NCI-H1092 treated with DMSO at 0.1 percent for 48 hours (cell line): ENCODE measurements at places on chromosomes 2 and 18.
A peak's percentile ranks its signal among the peaks of the same experiment; 100 is the strongest.

- no peak for DNase-seq
These were observed 896 bp upstream of the SLC8A1 start for GRCh38 chr2:40452786-40453185.

GRCh38 chr2:180559771-180560170 lies 420.6 kb upstream of the UBE2E3 start:
- no peak for DNase-seq

GRCh38 chr18:22564036-22564435 lies 146.3 kb upstream of the CTAGE1 start:
- DNase-seq: no peak

GRCh38 chr2:81436256-81436655 lies 1131.7 kb upstream of the LRRTM1 start:
- DNase-seq: no peak

DNA sequence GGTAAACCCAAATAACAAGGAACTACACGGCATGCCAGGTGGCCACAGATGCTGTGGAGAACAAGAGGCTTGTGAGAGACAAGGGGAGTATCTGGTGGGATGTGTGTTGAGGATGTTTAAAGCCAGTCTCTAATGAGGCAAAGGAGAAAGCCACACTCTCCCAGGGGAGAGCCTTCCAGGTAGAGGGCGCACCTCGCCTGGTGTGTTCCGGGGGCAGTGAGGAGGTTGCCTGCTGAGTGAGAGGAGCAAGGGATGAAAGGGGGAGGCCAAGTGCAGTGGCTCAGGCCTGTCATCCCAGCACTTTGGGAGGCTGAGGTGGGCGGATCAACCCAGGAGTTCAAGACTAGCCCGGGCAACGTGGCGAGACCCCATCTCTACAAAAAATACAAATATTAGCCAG lies 16.2 kb downstream of the SAG start:
- no peak for DNase-seq

DNA sequence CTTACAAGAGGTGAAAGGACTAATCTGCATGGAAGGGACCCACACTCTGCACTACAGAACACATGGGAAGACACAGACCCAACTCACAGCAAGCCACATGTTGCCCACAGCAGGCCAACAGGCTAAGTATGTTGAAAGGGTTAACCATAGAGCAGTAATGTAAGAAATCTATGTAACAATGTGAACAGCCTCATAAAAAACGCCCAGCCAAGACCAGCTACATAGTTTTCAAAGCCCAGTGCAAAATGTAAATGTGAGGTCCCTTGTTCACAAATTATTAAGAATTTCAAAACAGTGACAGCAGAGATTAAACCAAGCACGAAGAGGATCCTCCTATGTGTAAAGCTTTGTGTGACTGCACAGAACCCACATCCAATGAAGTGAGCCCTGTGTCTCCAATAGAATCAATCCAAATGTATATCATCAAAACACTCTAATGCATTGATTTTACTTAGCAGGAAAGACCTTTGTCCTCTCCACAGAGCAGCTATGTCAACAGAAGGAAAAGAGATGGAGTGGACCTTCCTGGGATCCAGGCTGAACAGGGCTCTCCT lies 210.1 kb downstream of the AGPS start:
- no peak for DNase-seq

GRCh38 chr2:154484338-154485099 lies 214.0 kb upstream of the KCNJ3 start:
- peak; percentile 26 for DNase-seq

- DNase-seq: peak; percentile 94
These were observed 1.0 kb upstream of the B4GALT6 start for GRCh38 chr18:31685097-31686082.

DNA sequence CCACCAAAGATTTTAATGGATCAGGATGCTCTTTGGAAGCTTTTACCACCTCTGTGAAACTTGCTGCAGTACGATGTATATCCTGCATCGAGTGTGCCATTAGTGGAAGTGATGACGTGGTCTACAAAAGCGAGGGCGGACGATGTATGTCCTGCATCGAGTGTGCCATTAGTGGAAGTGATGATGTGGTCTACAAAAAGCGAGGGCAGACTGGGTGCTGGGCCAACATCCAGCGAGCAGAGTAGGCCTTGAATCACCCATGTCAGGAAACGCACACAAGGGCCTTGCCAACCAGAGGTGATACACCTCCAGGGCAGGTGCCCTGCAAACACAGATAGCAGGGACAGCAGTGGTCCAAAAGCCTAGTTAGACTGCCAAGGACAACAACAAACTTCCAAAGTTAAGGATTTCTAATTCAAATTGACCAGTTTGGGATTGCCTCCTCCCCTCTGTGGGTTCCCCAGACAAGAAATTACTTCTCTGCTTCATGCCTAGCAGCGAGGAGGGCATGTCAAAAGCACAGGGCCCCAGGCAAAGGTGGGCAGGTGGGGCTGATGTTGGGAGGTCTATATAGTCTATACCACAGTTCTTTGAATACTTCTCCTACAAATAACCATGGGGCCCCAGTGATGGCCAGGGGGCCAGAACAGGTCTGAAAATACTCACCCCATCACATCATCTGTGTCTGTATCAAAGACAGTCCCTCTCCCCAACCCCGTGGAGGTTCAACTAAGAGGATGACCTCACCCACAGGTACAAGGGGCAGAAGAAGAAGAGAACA lies 70.2 kb downstream of the ADD2 start:
- DNase-seq: no peak

- DNase-seq: no peak
These were observed 2.2 kb upstream of the CAD start for GRCh38 chr2:27214941-27215340.

DNA sequence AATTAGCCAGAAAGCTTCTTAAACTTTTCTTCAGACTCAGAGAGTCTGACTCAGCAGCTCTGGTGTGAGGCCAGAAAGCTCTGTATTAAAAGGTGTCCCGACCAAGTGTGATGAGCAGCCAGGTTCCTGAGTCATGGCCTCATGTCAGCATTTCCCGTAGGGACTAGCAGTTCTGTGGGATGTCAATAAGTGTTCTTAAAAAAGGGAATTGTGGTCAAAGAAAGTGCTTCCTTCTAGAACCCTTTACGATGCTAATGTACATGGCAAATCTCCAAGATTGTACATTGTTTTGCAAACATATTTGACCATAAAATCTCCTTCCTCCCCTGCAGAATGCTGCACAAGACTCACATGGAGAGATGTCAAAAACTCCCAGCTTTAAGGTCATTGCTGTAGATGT lies 80.1 kb downstream of the PLA2R1 start:
- DNase-seq: no peak

DNA sequence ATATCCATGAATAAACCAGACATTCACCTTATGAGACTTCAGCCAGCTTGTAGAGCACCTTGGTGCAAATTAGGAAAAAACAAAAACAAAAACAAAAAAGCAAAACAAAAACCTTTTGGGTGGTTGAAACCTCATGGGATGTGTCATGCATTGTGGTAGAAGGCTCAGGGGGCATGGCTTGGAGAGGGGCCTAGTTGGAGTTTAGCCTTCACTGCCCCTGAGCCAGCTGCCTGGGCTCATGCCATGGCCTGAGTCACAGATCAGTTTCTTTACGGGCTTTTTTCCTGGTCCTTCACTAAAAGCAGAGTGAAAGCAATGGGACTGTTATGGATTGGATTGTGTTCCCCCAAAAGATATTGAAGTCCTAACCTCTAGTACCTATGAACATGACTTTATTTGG lies 22.0 kb upstream of the DAPL1 start:
- DNase-seq: no peak

- no peak for DNase-seq
These were observed 134.8 kb downstream of the CMPK2 start for GRCh38 chr2:6730649-6731532.

- DNase-seq: no peak
These were observed 233.8 kb upstream of the NOL4 start for GRCh38 chr18:34458410-34458977.

DNA sequence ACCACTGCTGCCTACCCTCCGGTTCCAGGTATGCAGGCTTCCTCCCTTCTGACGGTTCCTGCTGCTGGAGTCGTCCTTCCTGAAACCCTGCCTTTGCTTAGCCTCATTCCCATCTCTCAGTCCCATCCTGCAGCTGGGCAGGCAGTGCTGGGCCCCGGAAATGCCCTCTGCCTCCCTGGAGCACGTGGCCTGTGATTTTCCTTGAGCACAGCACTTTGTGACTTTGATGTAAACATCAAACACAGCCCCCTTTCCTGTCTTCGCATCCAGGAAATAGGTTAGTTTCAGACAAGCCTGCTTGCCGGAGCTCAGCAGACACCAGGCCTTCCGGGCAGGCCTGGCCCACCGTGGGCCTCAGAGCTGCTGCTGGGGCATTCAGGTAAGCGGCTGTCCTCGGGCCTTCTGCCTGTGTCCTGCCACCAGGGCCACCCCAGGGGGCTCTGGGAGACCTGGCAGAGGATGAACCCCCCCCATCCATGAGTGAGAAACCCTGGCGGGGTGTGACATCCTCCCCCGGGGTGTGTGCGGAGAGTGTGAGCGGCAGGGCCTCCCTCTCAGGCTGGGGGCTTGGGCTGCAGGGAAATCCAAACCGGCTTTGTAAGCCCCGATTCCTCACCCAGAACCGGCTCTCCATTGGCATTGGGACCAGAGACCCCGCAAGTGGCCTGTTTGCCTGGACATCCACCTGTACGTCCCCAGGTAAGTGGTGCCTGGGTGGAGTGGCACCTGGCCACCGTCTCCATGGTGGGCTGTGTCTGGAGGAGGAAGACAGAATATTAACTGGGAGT lies at the start of gene ZAP70:
Gene ZAP70, plus strand, starts transcription at position 281 of the 788 bp plus-strand sequence. CDS start 10,461 bp downstream, outside the sequence.
- no peak for DNase-seq

DNA sequence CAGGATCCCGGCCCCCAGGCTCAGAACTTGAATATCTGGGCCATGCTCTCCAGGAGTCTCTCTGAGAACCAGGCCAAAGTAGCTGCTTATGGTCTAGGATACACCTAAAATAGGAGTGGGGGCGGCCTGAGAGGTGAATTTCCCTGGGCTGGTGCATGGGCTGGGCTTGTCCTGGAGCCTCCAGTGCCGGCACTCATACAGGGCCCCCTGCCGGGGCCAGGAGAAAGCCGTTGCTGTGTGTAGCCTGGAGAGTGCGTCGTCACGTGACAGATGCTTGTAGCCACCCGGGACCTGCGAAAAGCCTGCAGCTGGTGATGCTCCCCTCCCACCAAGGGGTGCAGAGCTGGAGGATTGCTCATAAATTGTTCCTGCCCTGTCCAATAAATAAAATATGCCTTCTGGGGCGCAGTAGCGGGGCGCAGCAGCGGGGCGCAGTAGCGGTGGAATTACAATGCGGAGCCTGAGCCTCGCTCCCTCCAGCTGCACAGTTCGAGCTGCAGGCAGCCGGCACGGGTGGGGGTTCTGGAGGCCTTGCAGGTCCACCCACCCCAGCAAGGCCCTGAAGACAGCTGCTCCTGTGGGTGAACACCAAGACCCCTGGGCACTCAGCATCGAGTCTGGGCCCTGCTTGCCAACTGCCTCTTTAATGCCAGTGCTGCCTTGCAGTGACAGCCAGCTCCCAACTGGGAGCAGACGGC lies 289.9 kb downstream of the NDUFA10 start:
- peak; percentile 52 for DNase-seq

GRCh38 chr2:224155371-224155770 lies 116.3 kb upstream of the SERPINE2 start:
- DNase-seq: no peak

DNA sequence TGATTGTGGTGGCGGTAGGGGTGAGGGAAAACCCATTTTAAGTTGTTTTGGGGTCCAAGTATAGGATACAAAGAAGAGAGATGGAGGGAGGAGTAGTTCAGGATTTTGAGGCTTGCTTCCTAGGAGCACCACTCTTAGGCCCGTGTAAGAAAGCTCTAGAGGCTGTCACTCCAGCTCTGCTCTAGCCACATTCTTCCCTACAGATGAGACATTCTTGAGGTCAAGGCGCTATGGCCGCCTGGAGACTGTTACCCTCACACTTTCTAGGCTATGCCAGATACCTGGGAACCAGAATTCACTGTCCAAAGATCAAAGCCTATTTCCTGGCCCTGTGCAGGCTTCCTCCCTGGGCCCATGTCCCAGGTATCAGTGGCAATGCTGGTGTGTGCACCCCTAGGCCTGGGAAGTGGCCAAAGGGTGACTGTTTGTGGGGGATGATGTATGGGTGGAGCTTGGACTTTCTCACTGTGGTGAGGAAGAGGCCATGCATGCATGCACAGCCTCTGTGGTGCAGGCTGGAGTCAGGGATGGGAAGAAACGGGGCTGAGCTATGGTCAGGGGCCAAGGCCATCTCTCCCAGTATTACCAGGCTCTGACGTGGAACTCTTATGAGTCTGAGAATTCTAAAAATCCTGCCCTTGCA lies 7.0 kb upstream of the TTL start:
- DNase-seq: no peak

DNA sequence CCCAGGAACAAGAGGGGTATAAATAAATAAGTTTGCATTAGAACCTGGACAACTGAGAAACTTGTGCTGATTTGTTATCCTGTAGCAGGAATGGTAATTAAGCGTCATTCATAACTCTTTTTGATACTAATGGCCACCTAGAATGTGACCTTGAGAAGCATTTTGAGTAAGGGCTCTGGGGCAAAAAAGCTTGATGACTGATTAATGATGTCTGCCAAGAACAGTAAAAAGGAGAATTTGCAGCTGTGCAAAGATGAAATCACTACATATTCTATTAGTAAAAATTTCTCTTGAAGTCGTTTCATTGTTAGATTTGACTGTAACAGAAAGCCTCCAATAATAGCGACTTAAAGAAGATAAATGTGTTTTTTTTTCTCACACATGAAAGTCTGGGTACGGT lies 157.7 kb downstream of the PRKCE start:
- DNase-seq: no peak
